Activated CD8-positive, alpha-beta memory T cell treated with anti-CD3 and anti-CD28 coated beads for 1 hour (primary cell): ENCODE measurements at places on chromosomes 4 and X.

GRCh38 chrX:38616904-38617303, 55.6 kb downstream of the TSPAN7 start:
- no peak for DNase-seq

- DNase-seq: no peak
These were observed 372.0 kb upstream of the GATB start for GRCh38 chr4:152132776-152133175.

- DNase-seq: no peak
These were observed 163.9 kb downstream of the KDR start for GRCh38 chr4:54961357-54961975.

- no peak for DNase-seq
These were observed 142.9 kb downstream of the SHOX start for GRCh38 chrX:773292-774025.

- DNase-seq: no peak
These were observed 34.4 kb downstream of the FAM13A start for GRCh38 chr4:89022426-89023128.

GRCh38 chrX:136577552-136577951, 45.5 kb downstream of the VGLL1 start:
- peak; percentile 12 for DNase-seq

- DNase-seq: no peak
These were observed 27.9 kb upstream of the PGM2 start for GRCh38 chr4:37798616-37799015.

- no peak for DNase-seq
These were observed 3.2 kb upstream of the AMMECR1 start for GRCh38 chrX:110321081-110321480.

DNA sequence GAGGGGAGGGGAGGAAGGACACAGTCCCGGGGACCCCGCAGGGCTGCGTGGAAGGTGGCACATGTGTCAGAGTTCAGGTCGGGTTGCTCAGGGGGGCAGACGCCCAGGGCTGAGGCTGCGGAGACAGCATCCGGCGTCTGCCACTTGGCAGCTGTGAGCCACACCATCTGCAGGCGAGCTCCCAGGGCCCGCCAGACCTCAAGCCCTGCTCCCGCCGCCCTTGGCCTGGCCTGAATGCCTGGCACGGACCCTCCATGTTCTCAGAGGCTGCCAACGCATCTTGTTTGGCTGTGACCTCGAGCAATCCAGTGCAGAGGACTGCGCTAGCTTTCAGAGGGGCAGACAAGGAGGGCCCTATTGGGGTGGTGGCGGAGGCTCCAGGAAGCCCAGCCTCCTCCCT, 5.1 kb downstream of the BGN start:
- no peak for DNase-seq

DNA sequence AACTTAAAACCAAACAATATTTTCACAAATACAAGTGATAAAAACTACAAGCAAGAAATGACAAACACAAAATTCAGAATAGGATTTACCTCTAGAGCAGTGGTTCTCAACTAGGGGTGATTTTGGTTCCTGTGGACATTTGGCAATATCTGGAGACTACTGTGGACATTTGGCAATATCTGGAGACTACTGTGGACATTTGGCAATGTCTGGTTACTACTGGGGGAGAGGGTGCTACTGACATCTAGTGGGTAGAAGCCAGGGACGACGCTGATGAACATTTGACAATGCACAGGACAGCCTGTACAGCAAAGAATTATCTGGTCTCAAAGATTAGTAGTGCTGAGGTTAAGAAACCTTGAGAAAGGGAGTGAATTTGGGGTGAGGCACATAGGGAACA, 169.8 kb downstream of the CLCN4 start:
- DNase-seq: no peak

GRCh38 chrX:74272230-74272629, 31.8 kb upstream of the ZCCHC13 start:
- DNase-seq: no peak

GRCh38 chrX:3990569-3990968, 277.1 kb upstream of the PRKX start:
- DNase-seq: no peak
